T-helper 22 cell (primary cell): ENCODE measurements at places on chromosomes 13 and 19.

GRCh38 chr13:36057041-36057440, 74.1 kb downstream of the DCLK1 start:
- DNase-seq: no peak

DNA sequence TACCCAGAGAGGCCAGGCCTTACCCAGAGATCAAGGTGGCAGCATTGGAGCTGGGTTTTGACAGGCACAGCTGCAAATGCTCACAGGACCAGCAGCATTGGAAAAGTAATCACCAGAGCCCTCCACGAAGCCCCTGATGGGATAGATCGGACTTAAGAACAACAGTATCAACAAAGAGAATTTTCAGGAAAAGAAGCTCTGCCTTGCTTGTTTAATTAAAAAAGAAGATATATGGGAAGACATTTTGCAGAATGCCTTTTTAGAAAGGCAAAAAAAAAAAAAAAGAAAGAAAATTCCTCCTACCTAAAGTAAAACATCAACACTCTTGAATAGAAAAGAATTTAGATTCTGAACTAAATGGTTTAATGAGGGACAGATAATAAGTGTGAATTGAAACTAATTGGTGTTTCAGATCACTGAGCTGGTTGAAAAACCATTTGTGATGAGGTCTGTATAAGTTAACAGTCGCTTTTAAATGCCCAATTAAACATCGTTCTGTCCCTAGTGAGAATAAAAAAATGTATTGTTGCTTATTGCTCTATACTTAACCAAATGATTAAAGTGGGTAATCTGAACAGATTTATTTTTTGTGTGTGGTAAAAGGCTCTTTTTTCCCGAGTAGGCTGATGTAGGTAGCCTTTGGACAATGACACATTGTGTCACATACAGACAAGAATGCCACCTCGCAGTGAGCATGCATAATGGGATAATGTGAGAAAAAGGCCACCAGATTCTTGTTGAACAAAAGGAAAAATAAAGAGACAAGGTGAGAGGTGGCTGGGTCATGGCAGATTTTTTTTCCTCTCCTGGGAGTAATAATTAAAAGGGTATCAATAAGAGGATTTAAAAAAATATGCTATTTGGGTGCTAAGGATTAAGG, 93.0 kb upstream of the ARGLU1 start:
- DNase-seq: no peak

DNA sequence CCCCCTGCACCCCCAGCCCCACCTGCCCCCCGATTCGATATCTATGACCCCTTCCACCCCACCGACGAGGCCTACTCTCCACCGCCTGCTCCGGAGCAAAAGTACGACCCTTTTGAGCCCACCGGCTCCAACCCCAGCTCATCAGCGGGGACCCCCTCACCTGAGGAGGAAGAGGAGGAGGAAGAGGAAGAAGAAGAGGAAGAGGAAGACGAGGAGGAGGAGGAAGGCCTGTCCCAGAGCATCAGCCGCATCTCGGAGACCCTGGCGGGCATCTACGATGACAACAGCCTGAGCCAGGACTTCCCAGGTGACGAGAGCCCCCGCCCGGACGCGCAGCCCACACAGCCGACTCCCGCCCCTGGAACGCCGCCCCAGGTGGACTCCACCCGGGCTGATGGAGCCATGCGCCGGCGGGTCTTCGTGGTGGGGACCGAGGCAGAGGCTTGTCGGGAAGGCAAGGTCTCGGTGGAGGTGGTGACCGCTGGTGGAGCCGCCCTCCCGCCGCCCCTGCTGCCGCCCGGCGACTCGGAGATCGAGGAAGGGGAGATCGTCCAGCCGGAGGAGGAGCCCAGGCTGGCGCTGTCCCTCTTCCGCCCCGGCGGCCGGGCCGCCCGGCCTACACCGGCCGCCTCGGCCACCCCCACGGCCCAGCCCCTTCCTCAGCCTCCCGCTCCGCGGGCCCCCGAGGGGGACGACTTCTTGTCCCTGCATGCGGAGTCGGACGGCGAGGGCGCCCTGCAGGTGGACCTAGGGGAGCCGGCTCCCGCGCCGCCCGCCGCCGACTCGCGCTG, 9.2 kb downstream of the SCAF1 start:
- no peak for DNase-seq

DNA sequence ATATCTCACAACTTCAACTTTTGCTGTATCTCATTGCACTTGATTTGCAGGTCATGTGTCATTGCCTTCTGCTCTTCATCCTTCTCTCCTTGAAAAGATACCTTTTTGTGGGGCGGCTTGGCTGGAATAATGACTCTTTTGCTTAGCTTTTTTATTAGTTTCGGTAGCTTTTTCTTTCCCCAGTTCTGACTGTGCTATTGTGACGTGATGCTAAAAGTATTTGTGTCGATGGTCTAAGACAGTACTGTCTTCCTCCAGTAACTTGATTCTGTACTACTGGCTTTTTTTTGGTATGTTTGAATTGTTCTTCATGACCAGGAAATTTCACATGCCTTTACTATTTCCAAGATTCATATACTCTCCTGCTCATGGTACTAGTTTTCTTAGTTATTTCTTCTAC, 63.1 kb downstream of the SLITRK1 start:
- no peak for DNase-seq

DNA sequence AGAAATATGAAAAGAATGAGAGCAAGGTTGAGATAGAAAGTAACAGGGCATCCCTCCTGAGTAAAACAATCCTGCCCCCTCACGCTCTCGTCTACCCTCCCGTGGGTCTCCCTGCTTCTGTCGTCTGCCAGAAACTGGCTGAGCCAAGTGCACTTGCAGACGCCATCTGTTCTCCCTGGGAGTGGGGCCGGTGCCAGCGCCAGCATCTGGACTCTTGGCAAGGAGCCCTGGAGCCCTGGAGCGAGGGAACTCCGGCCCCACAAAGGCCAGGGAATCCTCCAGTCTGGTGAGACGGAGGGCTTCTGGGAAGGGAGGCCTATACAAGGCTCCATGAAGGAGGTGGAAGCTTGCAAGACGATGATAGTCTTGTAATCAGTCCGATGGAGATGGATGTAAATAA, 2.3 kb upstream of the TMEM91 start:
- no peak for DNase-seq

GRCh38 chr13:98802559-98802958, 50.1 kb upstream of the SLC15A1 start:
- DNase-seq: no peak

GRCh38 chr13:95564091-95564490, 11.6 kb downstream of the CLDN10 start:
- DNase-seq: no peak

- no peak for DNase-seq
Measured at GRCh38 chr13:71773531-71773930, 93.5 kb downstream of the DACH1 start.

DNA sequence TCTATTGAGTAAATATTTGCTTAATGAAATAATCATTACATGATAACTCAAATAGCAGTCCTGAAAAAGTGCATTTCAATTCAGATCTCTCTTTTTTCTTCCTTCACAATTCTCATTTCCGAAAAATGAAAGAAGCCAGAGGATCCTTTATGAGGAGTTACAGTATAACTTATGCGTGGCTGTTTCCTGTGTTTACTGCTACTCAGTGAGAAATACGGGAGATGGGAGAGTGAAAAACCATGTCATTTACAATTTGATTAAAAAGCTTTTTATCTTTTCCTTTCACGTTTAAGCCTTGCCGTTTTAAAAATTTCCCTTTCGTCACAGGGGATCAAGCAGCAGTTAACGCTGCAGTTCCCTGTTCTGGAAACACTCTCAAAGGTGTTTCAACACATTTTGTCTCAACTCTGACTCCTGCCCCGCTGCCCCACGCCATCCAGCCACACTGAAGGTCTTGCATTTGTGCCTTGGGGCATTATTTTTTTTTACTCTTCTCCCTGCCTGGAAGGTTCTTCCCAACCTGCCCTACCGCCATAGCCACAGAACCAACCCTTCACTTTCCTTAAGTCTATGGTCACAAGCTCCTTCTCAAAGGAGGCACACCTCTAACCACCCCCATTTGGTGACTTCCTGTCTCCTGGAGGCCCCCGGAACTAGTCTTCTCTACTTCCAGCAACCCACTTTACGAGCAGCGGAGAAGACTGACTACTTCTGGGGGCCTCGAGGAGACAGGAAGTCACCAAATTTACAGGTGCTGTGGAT, 17.0 kb downstream of the KL start:
- DNase-seq: no peak

DNA sequence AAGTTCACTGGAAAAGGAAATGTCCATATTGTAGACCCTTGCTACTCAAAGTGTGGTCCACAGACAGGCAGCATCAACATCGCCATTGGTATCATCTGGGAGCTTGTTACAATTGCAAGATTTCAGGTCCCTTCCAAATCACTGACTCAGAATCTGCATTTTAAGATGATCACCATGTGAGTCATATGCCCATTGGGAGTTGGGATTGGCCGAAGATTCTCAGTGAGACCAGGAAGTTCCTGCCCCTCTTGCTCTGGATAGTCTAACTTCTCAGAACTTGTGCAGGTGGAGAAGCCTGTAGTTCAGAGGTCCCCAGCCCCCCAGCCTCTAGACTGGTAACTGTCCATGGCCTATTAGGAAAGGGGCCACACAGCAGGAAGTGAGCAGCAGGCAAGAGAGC, 48.9 kb upstream of the URAD start:
- DNase-seq: no peak

GRCh38 chr19:11496391-11497163, 9.1 kb downstream of the ZNF653 start:
- peak; percentile 20 for DNase-seq

DNA sequence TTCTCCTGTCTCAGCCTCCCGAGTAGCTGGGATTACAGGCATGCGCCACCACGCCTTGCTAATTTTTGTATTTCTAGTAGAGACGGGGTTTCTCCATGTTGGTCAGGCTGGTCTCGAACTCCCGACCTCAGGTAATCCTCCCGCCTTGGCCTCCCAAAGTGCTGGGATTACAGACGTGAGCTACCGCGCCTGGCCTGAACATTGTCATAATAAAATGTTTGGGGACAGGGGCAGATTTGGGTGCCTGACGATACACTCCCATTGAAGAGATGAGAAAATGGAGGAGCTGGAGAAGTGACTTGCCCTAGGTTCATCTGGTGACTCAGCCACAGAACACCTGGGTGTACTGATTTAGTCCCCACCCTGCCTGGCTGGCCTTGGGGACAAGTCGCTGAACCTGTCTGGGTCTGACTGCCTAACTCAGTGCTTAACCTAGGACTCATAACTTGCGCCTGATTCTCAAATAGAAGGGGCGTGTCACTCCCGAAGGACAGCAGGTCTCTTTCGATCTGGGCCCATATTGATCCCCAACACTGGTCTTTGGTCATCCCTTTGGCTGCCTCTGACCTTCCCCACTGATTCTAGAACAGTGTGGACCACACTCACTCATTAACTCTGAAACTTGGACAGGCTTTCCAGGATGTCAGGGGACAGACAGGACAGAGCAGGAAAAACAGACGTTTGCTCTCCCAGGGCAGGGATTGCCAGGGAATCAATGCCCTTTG, 7.6 kb upstream of the BICRA start:
- no peak for DNase-seq

DNA sequence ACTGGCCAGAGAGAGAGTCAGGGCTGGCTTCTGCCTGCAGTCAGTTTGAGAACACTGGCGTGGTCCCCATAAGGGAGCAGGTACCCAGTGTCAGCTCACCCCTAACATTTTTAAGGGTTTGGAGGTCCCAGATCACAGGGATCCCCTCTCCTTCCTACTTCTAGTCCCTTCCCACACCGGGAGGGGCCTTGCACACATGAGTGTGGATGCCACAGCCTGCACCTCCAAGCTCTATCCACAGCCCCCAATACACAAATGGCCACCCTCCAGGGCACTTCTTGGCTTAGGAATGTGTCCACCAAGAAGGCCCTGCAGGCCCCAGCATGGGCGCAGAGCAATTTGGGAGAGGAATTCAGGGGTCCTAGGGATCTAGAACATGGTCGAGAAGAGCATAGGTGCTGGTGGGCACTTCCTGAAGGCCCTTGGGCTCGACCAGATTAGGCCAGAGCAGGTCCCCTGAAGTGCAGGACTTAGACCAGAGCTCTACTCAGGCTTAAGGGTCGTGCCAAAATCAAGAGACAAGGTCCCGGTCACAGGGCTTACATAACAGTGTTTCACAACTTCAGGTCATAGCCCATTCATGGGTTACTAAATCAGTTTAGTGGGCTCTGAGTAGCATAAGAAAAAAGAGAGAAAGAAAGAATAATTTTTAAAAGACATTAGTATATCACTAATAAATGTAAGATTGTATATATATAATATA, 16.0 kb downstream of the FXYD5 start:
- no peak for DNase-seq

GRCh38 chr19:5572556-5573286, 5.0 kb upstream of the TINCR start:
- DNase-seq: no peak
